ENCODE measurements at places on chromosomes 16 and 17.

GRCh38 chr16:75195811-75196790, 10.9 kb downstream of the CTRB2 start:
- DNase-seq: no peak

DNA sequence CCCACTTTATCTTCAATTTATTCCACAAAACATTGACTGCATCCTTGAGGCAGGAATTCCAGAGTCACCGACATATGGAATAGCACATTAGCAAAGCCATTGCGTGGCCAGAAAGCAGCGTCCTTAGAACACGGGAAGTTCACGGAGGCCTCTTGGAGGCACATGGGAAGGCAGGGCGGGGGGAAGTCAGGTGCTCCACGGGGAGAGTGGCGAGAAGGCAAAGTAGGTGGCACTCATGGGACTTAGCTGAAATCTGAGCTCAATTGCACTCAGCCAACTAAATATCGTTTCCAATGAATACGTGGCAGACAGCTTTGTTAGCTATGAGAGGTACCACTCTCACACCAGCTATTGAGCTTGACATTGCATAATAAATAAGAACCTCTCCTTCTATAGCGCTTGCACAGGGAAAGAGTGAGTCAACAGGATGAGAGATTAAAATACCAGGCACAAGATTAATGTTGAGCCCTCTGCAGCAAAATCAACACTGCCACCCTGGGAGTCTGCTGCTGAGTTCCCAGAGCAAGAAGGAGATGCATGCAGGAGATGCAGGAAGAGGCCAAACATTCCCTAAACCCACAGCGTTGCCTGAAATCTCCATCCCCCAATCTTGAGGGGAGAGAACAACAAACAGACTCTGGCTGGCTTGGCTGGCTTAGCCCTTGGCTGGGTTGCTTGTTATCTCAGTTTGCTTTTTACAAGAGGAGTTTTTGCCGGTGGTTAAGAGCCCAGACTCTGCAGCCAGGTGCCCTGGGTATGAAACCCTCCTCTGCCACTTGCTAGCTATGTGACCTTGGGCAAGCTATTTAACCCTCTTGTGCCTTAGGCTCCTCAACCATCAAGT, 28.8 kb downstream of the ABCC12 start:
- DNase-seq: no peak

DNA sequence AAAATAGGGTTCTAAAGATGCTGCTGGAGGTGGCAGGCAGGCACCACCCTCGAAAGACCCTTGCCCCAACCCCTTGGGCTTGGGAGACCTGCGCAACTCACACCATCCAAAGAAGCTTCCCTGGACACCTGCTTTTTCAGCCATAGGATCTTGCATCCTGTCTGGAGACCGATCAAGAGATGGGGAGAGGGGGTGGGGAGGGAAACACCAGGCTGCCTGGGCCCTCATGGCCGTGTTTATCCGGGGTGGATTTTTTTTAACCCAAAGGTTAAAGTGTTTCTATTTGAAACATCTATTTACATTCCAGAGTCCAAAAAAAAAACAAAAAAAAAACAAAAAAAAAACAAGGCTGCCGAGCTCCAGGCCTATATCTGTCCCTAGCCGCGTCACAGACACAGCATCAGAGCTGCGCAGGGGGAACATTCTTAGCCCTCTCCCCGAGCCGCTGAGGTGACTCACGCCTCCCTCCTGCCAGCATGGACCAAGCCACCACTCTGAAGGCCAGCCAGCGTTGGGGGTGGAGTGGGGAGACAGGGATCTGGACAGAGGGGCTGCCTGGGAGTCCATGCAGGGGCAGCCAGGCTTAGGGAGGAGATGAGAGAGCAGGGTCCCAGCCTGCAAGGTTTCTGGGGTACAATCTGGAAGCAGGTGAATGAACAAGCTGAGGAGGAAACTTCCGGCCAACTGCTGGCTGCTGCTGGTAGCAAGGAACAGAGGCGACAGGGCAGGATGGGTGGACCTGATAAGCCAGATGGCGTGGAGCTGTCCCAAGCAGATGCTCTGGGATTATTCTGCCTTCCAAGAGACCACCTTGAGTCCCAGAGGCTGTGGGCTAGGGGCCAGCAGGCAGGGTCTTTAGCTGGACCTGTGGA, 14.8 kb downstream of the HDAC5 start:
- DNase-seq: no peak

DNA sequence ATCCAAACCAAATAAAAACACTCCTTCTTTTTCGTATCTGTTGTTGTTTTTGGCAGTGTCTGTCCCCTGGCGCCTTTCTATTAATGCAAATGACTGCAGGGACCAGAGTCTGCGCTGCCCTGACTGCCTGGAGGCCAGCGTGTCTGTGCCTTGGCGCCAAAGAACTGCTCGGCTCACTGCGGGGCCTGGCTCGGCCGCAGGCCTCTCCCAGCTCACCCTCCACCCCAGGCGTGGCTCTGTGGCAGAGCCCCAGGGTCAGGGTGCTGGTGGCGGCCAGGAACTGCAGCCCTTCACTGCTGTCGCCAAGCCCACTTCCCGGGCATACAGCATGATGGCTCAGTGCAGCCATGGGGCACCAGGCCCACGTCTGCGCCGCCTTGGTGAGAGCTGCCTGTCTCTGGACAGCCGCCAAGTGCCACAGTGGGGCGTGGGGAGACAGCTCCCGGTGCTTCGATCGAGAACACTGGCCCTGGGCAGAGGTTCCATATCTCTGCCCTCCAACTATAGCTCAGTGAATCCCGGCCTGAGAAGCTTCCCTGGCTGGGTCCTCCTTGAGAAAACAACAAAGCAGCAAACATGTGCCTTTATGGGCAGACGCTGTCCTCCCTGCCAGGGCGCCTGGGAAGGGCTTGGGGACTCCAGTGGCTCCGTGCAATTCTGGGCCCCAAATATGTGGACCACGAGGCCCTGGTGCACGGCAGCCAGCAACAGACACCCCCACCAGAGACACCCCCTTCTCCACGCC, 11.1 kb downstream of the CANT1 start:
- DNase-seq: no peak

DNA sequence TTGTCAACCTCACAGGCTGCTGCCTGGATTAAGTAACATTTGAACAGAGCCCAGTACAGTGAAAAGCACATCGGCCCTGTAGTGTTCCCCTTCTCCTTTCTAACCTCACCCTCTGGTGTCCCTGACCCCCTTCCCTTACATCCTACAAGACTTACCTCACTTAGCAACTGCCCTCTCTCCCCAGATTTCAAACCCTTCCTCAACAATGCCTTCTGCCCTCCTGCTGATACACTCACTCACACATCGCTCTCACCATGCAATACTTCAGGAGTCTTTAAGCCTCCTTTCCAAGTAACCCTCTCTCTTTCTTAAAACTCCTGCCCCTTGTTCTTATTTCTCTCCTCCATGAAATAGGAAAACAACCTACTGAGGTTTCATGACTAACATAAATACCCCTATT, 17.8 kb downstream of the ZZEF1 start:
- DNase-seq: no peak

GRCh38 chr17:66518677-66519076, 216.3 kb downstream of the PRKCA start:
- DNase-seq: no peak

GRCh38 chr17:2798188-2798587, 1.9 kb downstream of the RAP1GAP2 start:
- DNase-seq: no peak

- DNase-seq: peak; percentile 90
Observed at GRCh38 chr16:22217890-22218730, 12.0 kb downstream of the EEF2K start.

- no peak for DNase-seq
Observed at GRCh38 chr16:83355570-83356218, 452.1 kb upstream of the HSBP1 start.

DNA sequence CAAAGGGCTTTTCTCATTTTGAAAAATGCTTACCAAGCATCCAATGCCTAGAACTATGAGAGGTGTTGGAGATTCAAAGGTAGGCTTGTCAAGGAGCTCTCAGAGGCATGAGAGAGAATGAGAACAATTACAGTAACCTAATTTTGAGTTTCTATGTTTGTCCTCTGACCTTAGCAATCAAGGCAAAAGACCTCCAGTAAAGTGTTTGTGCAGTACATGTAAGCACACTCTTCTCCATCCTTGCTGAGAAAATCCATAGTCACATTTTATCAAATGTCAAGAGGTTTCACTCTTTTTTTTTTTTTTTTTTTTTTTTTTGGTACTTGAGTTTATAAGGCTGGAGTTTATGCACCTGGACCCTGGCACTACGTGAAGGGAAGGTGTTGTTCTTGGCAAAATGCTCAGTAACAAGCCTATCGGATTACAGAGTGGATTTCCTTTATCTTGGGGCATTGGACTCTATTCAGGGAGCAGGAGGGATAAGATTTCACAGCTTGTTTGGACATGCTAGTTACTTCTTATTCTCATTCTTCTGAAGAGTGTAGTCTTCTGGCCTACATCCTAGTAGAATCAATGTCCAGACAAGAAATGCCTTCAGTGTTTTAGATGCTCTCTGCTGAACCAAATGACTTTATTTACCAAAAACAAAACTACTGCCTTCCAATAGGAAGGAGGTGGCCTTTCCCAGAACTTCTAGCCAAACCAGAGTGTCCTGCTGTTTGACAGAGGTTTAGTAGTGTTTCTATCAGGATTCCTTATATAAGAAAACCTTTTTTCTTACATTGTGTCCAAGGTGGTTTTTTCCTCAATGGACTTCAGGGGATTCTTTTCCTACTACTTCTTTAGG, 21.9 kb downstream of the KCNJ2 start:
- no peak for DNase-seq

GRCh38 chr16:50121721-50122445, 31.2 kb upstream of the TENT4B start:
- DNase-seq: peak; percentile 49

DNA sequence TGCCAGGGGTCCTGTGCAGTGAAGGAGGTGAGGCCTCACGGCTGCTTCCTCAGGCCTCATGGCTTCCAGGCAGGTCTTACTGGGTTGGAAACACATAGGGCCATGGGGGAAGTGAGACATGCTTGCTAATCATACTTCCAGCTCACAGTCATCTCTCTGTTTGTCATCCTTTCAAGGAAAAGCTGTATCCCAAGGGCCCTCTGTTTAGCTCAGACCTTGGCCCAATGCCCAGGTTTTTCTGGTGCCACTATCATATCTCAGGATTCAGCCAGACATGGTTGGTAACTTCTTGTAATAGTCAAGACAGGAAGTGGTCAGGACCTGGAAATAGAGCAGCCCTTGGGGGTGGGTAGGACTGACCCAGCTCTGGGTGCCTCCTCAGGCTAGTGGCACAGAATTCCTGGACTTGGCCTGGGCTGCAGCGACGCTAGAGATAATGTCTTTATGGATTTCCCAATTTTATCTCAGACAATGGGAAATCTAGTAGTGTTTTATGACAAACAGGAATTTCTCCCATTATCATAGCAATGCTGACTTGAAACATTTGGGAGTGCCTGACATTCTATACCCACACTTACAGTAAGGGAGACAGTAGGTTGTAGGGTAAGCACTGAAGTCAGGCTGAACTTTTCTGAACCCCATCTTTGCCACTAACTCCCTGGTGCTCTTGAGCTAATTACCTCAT, 13.5 kb upstream of the ITGB3 start:
- DNase-seq: no peak

DNA sequence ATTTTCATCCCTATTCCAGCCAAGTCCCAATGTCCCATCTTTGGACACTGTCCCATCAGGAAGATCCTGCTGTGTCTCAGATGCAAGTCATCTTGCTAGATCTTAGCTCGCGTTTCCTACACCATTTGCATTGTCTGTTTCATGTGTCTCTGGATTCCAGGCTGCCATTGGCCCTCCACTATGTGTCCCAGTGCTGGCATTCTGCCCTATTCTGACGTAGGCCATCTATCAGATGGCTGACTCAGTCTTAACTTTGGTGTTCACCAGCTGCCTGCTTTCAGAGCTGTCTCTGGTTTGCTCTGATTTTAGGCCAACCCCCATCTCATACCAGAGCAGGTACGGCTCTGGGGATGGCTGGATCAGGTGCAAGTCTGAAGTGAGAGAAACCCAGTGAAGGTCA, 300.9 kb upstream of the ASIC2 start:
- DNase-seq: no peak

GRCh38 chr16:86942151-86943051, 364.1 kb downstream of the FOXL1 start:
- no peak for DNase-seq

DNA sequence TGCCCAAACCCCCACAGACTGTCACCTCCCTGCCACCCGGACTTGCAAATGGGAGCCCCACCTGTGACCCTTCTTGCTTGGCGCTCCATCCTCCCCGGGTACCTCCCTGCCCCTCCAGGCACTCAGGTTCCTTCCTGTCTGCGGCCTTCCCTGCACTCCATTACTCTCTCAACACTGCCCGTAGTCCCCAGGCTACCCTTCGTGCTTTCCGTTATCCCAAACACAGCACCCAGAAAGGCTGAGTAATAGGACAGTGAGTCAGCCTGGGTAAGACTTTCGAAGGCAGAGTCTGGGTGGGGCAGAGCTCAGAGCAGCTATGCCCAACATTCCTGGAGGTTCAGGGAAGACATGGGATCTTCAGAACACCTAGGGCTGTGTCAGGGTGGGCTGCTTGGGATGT, 16.6 kb upstream of the C16orf74 start:
- no peak for DNase-seq

GRCh38 chr16:62363501-62363900, 327.3 kb upstream of the CDH8 start:
- DNase-seq: no peak

GRCh38 chr16:86080982-86081381, 182.0 kb downstream of the IRF8 start:
- DNase-seq: no peak

GRCh38 chr17:72110942-72111318, 9.9 kb upstream of the SOX9 start:
- no peak for DNase-seq

DNA sequence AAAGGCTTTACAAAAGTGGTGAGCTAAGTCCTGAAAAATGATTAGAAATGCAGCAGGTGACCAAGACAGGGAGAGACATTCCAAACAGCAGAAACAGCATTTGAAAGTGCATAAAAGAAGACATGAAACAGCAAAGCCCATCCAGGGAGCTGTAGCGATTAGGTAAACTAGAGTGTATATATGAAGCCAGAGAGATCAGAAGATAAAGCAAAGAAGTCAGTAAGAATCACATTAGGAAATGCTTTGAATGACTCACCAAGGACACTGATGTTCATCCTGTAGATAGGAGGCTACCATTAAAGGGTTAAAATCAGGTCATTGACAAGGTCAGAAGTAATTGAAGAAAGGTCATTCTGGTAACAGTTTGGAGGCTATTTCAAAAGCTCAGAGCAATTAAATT, 27.6 kb upstream of the VAT1L start:
- no peak for DNase-seq

- DNase-seq: no peak
Observed at GRCh38 chr17:9221147-9221921, 200.0 kb downstream of the NTN1 start.

- no peak for DNase-seq
Observed at GRCh38 chr16:82181461-82182185, 11.6 kb upstream of the MPHOSPH6 start.

DNA sequence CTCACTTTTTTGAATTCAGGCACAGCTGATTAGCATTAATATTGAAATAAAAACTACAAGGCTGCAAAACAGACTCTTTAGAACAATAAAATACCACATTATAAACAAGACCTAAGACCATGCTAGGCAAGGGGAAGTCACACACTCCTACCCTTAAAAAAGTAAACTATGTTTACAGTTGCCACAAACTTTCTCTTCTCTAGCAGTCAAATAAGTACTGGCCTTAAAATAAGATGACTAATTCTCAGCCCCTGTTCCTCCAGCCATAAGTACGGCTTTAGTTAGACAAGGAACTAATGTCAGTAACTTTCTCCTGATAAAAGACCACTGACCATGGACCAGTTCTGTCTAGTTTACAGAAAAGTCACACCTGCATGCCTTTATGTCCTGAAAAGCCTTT, 19.5 kb upstream of the CPHXL start:
- DNase-seq: peak; percentile 20

- DNase-seq: peak; percentile 64
Observed at GRCh38 chr17:55295411-55296170, 30.8 kb downstream of the HLF start.

Measured in GM13977 (cell line).